ENCODE measurements at places on chromosomes 16 and 17.

GRCh38 chr16:68202091-68202519, 33.8 kb downstream of the ESRP2 start:
- peak; percentile 4 for DNase-seq

- no peak for DNase-seq
Observed at GRCh38 chr17:74918906-74919305, 4.1 kb downstream of the USH1G start.

DNA sequence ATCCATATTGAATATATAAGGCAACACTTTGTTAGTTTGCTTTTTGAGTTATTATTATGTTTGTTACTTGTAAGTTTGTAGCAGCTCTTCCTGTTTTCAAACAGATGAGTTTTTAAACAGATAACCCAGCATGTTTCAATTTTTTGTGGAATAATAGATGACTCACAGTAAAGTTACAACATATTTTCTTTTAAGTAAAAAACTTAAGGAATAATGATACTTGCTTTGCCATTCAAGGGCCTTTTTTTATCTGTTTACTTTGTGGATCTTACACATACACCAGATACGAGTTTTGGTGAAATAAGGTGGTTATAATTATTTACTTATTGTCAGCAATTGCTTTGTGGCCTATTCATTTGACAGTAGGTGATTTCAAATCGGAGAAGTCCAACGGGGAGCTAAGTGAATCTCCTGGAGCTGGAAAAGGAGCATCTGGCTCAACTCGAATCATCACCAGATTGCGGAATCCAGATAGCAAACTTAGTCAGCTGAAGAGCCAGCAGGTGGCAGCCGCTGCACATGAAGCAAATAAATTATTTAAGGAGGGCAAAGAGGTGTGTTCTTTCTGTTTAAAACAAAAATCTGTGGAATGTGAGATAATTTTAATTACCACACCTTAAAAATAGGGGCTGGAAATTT, 66.3 kb downstream of the BPTF start:
- DNase-seq = peak; percentile 27

GRCh38 chr16:20903116-20903898, 2.7 kb downstream of the LYRM1 start:
- no peak for DNase-seq

GRCh38 chr17:3528880-3529511, 28.6 kb downstream of the TRPV3 start:
- DNase-seq = peak; percentile 45

GRCh38 chr16:13517841-13518240, 402.1 kb upstream of the ERCC4 start:
- DNase-seq = no peak

DNA sequence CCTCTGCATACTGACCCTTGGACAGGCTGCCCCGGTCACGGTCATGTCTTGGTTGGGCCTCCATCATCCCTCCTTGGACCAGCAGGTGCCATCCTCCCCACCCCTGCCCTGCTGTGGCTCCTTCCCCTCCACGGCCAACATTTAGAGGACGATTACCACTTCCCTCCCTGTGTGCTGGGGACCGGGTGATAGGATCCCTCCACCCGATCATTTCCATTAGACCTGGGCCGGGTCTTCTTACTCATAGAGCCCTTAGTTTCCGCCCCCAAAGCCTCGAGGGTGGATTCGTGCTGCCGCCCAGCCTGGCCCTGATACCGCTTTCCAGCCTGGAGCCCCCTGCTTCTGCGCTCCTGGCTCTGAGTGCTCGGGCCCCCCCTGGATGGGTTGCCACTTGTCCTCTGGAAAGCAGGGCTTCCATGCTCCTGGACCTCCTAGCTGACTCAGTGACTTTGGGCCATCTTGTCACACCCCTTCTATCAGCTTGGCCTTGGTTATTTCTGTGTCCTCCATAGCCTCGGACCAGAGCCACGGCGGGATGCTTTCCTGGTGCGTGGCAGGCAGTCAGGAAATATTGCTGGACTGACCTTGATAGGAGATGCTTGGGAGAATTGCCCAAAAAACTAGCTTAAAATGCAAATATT, 171.4 kb downstream of the SEC14L1 start:
- DNase-seq = no peak

DNA sequence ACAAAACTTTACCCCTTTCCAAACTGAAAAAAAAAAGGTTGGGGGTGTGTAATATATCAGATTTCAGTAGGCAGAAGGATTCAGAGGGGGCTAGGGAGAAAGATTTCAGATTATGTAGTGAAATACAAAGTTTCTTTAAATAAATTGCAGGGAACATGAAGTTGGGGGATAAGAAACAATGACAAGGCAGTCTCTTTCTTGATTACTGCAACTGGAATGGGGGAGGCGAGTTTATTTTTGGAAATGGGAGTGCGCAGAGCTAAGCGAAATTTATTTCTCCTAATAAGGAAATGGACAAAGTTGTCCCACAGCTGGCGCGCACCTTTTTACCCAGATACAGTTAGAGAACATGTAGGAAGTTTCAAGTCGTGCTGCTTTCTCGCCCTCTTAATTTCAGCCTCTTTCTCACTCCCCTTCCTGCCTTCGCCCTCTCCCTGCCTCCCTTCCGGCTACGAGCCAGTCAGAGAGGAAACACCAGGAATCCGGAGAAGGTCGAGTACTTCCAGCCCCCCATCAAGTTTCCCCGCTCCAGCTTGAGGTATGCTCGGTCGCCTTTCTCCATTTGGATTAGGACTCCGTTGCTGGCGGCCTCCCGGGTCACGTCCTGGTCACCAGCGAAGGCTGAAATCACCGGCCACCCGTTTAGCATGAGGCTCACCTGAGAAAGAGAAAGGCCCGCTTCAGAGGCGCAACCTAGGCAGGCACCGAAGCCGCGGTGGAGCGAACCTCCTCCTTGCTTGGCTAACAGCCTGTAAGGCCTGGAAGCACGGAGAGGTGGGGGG, 2.5 kb downstream of the CBLN1 start:
- DNase-seq = no peak

GRCh38 chr17:16491703-16492612, at the start of gene LRRC75A:
LRRC75A (minus strand) TSS chr17:16492193; CDS start chr17:16491990, 203 bp downstream.
- peak; percentile 64 for DNase-seq

- DNase-seq = peak; percentile 62
Observed at GRCh38 chr17:78458736-78459335, 80.4 kb downstream of the PGS1 start.

DNA sequence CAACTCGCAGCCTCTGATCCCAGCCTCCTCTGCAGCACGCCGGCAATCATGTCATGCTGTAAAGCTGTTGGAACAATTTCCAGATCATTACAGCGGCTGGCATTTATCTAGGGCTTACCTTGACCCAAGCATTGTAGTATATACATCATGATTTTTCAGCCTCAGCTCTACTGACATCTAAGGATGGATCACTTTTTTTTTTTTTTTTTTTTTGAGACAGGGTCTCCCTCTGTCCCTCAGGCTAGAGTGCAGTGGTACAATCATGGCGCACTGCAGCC, 103.3 kb downstream of the CMIP start:
- no peak for DNase-seq

GRCh38 chr17:291587-291986, 61.0 kb downstream of the RPH3AL start:
- no peak for DNase-seq

GRCh38 chr17:2211661-2212399, 91.8 kb downstream of the SMG6 start:
- DNase-seq = no peak

DNA sequence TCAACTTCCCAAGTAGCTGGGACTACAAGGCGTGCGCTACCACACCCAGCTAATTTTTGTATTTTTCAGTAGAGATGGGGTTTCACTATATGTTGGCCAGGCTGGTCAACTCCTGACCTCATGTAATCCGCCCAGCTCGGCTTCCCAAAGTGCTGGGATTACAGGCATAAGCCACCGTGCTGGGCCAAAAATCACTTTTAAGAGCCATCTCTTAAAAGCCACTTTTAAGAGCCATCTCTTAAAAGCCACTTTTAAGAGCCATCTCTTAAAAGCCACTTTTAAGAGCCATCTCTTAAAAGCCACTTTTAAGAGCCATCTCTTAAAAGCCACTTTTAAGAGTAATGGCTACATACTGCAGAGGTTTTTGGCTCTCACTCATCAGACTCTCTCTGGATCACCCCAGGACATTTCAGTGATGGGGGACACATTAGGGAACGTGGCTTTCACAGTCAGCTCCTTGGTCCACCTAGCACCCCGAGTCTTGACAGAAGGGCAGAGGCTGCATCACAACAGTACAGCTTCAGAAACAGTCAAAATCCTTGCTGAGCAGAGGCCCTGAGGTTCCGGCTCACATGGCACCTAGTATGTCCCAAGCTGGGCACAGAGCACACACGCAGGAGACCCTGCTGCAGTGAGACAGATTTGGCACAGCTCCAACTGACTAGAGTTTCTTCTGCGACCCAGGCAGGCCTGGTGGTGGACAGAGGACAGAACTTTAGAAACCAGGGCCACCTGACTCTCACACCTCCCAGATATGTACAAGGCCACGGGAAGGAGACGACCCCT, 23.6 kb downstream of the RANBP10 start:
- no peak for DNase-seq

DNA sequence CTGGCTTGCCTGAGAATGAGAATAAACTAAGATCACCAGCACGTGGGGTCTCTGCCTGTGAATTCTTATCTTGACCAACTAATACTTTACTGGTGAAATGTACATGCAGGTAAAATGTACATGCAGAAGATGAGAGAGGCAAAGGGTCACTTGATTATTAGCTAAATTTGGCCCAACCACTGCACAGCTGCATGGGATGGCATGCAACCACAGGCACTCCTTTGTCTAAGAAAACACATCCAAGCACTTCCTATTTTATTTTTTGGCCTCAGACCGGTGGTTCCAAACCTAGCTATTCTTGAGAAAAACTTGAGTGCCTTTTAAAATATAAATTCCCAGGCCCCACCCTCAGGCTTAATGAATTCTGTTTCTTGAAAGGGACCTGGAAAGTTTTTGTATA, 77.9 kb downstream of the SYCE1L start:
- no peak for DNase-seq

DNA sequence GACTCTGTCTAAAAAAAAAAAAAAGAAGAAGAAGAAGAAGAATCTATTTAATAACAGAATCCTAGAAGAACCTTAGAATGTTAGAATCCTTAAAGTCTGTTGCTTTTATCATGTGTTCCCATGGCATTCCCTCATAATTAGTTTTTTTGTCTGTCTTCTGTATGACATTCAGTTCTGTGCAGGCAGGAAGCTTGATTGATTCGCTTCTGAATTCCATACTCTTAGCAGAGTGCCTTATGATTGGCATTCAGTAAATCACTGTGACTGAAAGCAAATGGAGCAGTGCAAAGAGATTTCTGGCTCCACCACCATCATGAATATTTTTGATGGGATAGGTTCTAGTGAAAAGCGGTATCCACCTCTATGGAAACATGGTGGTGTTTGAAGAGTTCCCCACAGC, 1065.9 kb upstream of the RBFOX1 start:
- DNase-seq = no peak

GRCh38 chr17:77613218-77613617, 345.3 kb upstream of the TNRC6C start:
- DNase-seq = no peak

- DNase-seq = peak; percentile 43
Observed at GRCh38 chr17:67520252-67520906, 143.3 kb downstream of the PITPNC1 start.

- DNase-seq = peak; percentile 66
Observed at GRCh38 chr17:77470800-77471733, 330.3 kb downstream of the SEC14L1 start.

- DNase-seq = no peak
Observed at GRCh38 chr16:63813862-63814261, 1308.0 kb downstream of the CDH11 start.

- peak; percentile 61 for DNase-seq
Observed at GRCh38 chr16:6016530-6017184, 919.1 kb upstream of the EEF2KMT start.

- DNase-seq = no peak
Observed at GRCh38 chr17:63446753-63447470, 806 bp upstream of the CYB561 start.

- no peak for DNase-seq
Observed at GRCh38 chr17:47640076-47640475, 9.6 kb upstream of the KPNB1 start.

DNA sequence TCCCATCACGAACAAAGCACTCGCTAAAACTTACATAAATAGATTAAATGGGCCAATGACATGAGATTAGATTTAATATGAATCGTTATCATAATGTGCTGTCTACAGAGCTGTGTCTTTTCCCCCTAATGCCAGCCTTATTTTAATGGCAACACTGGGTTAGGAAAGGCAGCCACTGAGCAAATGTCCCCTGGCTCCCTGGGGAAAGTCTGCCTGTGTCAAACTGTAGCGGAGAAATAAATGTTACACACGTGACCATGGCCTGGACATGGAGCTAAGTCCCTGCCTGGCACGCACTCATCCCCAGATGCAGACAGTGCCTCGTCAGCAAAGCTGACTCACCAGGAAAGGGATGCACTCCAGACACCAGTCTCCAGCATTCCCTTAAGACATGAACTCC, 61.3 kb upstream of the SDK2 start:
- no peak for DNase-seq

DNA sequence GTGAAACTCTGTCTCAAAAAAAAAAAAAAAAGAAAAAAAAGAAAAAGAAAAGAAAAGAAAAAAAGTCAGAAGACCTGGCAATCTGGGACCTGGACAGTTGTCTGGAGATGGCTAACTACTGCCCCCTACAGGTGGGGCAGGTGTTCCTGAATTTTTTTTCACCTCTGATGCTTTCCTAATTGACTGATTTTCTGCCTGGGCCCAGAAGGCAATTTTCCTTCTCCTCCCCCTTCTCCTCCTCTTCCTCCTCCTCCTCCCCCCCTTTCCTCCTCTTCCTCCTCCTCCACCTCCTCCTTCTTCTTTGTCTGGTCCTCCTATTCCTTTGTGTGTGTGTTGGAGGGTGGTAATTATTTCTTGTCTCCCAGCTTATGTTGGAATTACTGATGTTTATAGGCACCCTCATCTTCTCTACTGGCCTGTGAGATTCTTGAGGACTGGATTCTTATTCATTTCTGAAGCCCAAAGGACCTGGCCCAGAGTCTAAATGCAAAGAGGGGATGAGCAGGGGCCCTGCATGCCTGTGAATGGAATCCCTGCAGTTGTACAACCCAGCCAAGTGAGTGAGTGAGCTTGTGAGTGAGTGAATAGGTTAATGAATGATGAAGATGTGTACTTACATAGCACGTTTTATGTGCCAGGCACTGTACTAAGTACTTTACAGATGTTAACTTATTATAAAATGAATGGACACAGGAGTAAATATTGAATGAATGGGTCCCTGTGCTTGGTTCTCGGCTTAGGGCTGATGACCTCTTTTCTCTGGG, 26.9 kb downstream of the IRX5 start:
- DNase-seq = no peak

DNA sequence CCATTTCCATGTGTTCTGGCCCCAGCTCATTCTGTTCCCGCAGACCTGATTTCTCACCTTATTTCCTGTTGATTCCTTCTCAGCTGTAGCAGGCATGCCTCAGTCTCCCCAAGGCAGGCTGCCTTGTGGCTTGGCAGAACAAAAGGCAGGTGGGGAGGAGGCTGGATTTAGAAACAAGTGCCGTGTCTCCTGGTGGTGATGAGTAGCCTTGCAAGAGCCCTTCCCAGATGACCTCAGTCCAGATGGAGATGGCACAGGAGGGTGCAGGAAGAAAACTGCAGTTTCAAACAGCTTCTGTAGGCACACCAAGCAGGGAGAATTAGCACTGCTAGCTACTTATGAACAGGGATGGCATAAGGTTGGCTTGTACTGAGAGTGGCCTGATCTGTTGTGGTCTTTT, 64.6 kb downstream of the ARHGAP44 start:
- no peak for DNase-seq

GRCh38 chr17:7234083-7234951, at the start of gene DVL2:
DVL2 (minus strand) TSS chr17:7234517; CDS start chr17:7234262, 255 bp downstream.
- DNase-seq = peak; percentile 98

- no peak for DNase-seq
Observed at GRCh38 chr17:72797142-72797541, 295.3 kb downstream of the SLC39A11 start.

- peak; percentile 20 for DNase-seq
Observed at GRCh38 chr17:80795754-80796153, 195.9 kb upstream of the CHMP6 start.
